IPS DF 6.9 (cell line): ENCODE measurements at places on chromosomes 1 and 21.

DNA sequence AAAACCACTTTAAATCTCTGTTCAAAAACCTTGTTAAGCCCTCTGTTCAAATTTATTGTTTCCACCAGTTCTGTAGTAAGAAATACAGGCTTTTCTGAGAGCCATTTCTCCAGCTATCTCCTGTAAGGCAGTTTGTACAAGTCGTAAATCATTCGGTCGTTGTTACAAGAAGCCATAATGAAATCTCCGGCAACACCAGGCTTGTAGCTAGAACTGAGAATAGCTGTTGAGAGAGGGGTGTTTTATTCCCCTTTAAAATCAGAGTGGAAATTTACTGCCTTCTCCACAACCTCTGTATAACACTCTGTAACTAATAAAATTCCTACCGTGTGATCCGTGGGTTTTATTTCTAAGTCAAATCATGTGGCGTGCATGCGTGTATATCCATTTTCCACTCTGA is 335.8 kb upstream of the KAZN start:
- no peak for DNase-seq

- no peak for DNase-seq
Observed at GRCh38 chr1:113747376-113747775, 11.9 kb downstream of the PHTF1 start.

GRCh38 chr1:42944246-42944928 is 14.3 kb downstream of the SLC2A1 start:
- no peak for DNase-seq

DNA sequence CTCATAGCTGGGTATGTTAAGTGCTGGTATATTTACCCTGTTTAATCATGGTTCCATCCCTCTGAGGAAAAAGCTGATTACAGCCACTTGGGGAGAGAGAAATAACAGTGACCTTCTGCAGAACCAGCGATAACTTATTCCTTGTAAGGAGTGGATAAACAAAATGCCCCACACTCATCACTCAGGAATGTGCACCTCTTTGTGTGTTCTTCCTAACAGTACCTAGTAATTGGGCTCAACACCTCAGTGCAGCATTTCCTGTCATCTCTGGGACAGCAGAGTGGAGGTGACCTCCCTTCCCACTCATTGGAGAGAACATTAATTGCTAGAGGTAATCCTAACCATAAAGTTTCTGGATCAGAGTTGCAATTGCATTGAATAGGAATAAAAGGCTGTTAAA is 112.5 kb upstream of the F3 start:
- no peak for DNase-seq

DNA sequence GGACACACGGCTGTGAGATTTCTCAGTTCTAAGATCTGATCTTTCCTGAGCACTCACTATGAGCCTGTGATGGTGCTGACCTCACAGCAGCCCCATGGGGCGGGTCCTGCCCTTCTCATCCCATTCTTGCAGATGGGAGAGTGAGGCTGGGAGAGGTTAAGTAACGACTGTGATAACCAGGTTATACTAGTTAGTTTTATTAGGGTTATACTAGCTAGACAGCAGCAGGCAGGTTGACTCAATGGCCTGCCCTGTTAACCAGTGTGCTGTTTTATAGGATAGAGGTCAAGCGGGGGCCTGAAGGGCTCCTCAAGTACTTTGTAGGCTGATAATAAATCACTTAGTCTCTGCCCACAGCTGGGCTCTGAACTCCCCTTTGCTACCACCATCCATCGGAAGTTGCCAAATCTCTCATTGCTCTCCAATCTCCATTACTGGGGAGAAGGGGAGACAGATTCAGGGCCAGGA is 4.8 kb downstream of the CNTN2 start:
- no peak for DNase-seq
